Stimulated activated CD4-positive, alpha-beta T cell treated with anti-CD3 and anti-CD28 coated beads, Interleukin-1b, Interleukin-23, amount 100 ng/mL, for 48 hours (primary cell): ENCODE measurements at places on chromosomes 1 and 21.

DNA sequence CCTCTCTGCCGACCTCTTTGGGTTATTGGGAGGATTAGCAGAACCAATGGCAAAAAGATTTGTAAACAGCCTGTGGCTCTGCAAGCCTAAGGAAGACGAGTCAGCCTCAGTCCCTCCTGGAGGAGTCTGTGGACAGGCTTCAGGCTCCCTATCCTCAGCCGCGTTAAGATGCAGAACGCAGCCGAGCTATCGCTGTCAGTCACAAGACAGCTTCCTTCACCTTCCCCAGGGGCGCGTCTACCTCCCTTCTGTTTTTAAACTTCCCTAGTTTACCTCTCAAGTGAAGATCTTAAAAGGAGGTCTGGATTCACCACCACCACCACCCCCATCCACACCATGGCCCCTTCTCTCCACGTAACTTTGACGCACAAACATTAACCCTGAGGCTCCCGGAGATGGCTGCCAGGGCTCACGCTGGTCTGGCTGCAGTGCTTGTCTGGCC lies 738 bp downstream of the CAMK1G start:
- DNase-seq: no peak

- DNase-seq: no peak
Observed at GRCh38 chr1:7150724-7151280, 365.5 kb downstream of the CAMTA1 start.

DNA sequence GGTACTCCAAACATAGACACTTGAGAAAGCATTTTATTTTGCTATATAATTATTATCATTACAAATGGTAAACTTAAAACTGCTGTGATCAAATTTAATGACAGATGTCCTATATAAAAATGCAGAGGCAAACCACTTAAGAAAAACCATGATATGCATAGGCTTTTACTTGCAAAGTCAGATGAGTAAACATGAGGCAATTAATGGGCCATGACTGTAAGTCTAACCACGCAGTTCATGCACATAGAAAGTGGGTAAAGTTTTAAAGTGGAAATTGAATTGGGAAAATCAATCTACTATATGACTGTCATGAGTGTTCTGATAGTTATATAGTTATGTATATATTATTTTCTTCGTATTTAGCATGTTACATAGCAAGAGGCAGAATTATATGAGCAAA lies 219.2 kb downstream of the PTPRC start:
- no peak for DNase-seq

- no peak for DNase-seq
Observed at GRCh38 chr21:40372506-40372905, 474.5 kb downstream of the DSCAM start.

DNA sequence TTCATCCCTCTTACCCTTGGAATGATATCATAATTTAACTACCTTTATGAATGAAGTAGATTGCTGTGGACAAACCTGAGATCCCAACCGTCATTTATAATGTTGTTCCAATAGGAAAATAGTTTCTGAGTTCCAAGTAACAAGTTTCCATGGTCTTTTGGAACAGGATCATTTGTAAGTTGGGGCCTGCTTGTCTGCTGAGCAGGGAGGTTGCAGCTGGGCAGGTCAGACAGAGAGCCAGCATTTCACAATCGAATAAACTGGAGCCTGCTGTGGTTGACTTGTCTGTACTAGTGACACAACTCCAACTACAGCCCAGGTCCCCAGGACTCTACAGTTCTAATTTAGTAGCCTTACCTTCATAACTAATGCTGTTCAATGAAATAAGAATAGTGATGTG lies 18.6 kb upstream of the RALGPS2 start:
- DNase-seq: no peak

- no peak for DNase-seq
Observed at GRCh38 chr1:226327761-226328162, 18.8 kb upstream of the LIN9 start.
